ENCODE measurements at places on chromosomes 7 and 10.
A peak's percentile ranks its signal among the peaks of the same experiment; 100 is the strongest.

DNA sequence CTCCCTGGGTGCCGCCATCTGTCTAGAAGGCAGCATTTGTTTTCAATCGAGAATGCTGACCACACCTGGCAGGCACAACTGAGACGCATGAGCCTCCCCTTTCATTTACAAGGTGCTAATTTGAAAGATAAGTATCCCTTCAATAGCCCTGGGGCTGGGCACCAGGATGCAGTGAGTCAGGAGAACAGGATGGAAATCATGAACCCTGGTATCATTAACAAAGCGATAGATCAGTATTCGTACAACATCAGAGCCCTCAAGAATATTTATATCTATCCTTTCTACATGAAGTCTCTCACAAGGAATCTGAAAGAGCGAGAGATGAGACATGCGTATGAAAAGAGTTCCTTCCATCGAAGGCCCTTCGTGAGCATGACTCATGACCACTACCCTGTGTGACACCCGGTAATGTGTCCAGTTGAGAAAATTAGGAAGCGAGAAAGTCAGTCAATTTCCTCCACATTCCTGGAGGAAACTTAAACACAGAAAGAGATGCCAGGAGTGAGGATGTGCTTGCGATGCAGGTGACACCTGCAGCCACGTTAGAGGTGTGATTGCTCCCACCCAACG lies 123.1 kb upstream of the PITRM1 start:
- peak; percentile 66 for DNase-seq

GRCh38 chr7:41637049-41637448 lies 65.8 kb downstream of the INHBA start:
- no peak for DNase-seq

GRCh38 chr10:12670004-12670403 lies 320.7 kb downstream of the CAMK1D start:
- DNase-seq = no peak

GRCh38 chr7:149778696-149779501 lies 5.5 kb upstream of the ZNF467 start:
- DNase-seq = no peak

- no peak for DNase-seq
These were observed 5.8 kb upstream of the CYP3A7 start for GRCh38 chr7:99740573-99741440.

- no peak for DNase-seq
These were observed 193.8 kb downstream of the LRRTM3 start for GRCh38 chr10:67119651-67120050.

- no peak for DNase-seq
These were observed 232.5 kb upstream of the FZD1 start for GRCh38 chr7:91031757-91032156.

GRCh38 chr10:99339077-99339476 lies 9.9 kb downstream of the CNNM1 start:
- no peak for DNase-seq

DNA sequence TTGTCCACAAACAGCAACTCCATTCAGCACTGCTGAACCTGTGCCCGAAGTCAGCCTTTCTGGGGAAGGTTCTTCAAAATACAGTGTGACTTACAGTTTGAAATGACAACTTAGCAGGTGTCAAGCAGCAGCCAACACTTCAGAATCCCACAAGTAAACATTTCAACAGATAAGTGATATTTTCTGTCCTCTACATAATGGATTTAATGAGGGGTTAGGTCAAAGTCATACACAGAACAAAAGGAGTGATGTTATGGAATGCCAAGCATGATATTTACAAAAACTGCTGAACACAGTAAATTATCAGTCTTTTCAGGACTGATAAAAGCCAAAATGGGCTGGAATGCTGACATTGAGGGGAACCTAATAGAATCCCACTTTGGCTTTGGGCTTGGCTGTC lies 77.6 kb upstream of the JAZF1 start:
- peak; percentile 35 for DNase-seq

GRCh38 chr10:44958898-44959246 lies 730 bp upstream of the RASSF4 start:
- DNase-seq = no peak

DNA sequence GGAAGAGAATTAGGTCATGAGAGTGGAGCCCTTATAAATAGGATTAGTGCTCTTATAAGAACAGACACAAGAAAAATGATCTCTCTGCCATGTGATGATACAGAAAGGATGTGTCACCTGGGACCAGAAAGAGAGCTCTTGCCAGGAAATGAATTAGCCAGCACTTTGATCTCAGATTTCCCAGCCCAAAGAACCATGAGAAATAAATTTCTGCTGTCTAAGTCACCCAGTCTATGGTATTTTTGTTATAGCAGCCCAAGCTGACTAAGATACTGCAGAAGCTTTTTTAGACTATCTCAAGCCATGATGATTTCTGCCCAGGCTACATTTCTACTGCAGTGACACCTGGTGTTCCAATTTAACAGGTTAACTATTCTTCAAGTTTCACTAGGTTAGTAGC lies 84.8 kb downstream of the RSU1 start:
- no peak for DNase-seq

- DNase-seq = no peak
These were observed 161.5 kb upstream of the PRKCQ start for GRCh38 chr10:6741541-6741941.

DNA sequence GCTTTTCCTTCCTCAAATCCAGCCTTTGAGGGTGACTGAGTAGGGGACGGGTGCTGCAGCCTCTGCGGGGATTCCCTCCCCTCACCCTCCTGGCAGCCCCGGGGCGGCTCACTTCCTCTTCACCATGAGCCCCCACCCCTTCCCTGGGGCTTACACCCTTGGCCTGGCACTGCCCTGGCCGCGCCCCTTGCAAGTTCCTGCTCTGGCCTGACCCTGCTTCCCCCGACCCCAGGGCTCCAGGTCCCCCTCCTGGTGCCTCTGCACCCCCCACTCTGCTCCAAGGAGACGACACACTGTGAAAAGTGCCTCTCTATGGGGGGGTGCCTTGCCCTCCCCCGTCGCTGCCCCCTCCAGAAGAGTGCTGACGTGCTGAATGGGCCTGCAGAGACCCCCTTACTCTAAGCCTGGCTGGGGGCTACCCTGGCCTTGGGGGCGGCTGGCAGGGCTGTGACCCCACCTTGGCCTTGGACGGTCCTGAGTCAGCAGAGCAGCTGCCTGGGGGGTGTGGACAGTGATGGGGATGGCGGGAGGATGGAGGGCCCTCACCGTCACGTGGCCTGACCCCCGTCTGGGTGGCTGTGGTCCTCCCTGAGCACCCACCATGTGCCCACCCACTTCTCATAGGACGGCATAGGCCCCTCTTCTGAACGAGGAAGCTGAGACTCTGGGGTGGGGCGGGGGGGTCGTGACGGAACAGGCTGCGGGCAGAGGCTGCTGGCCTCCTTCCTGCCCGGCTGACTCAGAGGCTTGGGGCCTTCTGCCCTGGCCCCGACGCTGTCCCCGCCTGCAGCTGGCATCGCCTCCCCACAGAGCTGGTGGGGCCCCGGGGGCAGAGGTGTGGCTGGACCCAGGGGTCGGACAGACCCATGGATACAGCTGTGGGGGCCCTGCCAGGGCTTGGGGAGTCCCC lies 9.8 kb downstream of the LFNG start:
- DNase-seq = no peak

DNA sequence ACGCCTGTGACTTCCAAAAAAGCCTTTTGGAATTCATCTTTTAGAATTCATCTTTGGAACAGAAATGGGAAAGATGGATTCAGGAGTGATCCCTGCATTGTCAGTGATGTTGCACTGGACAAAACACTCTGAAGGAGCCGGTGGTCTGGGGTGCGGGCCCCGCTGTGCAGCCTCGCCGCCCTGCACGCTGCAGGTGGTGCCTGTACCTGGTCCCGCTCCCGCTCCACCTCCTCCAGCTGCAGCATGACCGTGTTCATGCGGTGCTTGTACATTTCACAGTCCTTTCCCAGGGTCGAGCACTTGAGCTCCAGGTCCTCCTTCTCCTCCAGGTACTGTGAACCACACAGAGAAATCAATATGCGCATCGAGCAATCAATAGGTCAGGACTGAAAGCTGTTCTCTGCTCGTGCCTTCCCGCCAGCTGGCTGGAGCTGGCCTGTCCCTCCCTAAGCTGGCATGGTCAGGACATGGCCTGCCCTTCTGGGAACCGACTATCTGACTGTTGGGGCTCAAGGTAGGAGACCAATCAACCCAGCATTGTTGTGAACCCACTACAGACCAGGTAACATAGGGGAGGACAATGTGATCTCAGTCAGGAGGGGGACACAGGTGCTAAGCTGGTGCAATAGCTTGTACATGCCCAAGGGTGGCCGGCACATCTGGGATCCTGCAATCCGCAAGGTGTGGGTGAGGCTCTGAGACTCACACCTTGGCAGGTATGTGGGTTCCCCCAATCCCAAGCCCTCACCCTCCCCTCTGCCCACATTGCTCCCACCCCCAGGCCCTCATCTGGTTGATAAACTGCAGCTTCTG lies 93.8 kb upstream of the GNA12 start:
- no peak for DNase-seq

GRCh38 chr10:128287921-128288320 lies 161.7 kb upstream of the MKI67 start:
- no peak for DNase-seq

DNA sequence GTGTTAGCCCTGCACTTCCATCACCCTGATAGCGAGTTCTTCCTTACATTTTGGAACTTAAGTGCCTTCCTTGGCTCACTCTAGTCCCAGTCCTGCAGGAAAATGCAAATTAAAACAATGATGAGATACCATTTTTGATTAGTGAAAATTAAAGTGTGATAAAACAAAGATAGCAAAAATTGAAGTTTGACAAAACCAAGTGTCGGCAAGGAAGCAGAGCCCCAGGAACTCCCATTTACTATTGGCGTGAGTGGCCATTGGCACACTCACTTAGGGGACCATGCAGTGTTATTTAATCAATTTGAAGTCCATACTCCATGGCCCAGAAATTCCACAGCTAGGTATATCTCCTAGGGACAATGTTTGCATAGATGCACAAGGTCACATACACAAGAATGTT lies 28.4 kb downstream of the LAMB4 start:
- DNase-seq = no peak

DNA sequence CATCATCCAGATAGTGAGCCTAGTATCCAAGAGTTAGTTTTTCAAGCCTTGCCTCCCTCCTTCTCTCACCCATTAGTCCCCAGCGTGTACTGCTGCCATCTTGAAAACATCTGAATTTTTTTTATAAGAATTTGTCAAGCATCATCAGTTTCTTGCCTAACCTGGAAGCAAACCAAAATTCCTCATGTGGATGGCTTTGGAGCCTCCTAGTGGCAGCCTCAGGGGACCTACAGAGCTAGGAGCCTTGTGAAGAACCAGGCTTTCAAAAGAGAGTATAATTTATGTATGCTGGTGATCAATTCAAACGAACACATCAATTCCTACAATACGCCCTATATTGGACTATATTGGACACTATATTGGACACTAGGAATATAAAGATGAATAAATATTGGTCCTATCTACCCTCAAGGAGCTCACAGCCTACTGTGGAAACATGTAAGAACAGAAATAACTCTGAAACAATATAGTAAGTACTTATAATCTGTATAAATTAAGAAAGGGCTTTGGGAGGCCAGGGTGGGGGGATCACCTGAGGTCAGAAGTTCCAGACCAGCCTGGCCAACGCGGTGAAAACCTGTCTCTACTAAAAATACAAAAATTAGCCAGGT lies 63.4 kb downstream of the HPSE2 start:
- no peak for DNase-seq

- DNase-seq = peak; percentile 56
These were observed 178.7 kb downstream of the TNS3 start for GRCh38 chr7:47402941-47403866.

DNA sequence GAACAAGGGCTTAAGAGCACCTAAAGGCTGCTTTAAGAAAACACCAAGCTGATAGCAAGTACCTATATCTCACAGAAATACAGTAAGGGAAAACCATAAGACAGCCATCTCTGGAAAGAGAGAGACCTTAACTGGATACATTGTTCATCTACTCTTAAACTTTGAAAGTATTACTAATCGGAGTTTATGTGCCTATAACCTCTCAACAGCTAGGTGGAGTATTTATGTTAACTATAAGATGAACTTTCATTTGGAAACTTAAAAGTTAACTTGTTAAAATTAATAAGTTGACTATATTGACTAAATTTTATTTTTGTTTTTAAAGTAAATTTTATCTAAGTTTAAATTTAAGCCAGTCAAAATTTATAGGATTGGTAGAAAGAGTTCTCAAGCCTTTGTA lies 90.6 kb downstream of the USP6NL start:
- DNase-seq = no peak

GRCh38 chr7:66379542-66380160 lies 174.5 kb downstream of the TPST1 start:
- DNase-seq = no peak

DNA sequence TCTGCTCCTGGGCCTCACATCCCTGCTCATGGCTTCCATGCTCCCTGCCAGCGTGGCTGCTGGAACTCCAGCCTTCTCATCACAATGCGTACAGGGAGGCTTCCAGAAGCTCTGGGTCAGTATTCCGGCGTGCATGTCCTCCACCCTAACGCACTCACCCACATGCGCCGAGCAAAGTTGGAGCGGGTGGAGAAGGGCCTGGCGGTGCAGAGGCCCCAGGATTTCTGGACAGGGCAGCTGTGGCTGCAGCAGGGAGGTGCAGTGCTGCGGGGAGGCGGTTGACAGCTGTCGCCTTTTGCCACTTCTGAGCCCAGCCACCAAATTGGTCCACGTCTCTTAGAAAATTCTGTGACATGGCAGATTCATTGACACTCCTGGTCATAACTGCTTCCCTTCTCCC lies 33.6 kb upstream of the FAM20C start:
- no peak for DNase-seq

DNA sequence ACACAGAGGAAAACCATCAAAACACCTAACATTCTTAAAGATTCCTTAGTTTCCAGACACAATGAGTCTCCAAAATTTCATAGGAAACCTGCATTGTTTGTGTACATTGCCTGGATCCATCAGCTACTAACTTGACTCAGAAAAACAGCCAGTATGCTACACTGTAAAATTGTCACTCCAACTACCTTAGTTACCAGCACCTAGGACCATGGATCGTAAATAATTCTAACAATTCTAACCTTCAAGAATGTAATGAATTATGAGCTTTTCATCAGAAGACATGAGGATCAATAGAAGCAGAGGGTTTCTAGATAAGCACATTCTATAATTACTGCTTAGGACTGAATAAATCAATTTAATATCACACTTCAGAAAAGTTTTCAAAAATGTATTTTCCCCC lies 851.5 kb downstream of the SORCS1 start:
- DNase-seq = no peak

GRCh38 chr7:106464651-106465050 lies 179.9 kb upstream of the NAMPT start:
- DNase-seq = no peak

- DNase-seq = no peak
These were observed 44.9 kb downstream of the SMURF1 start for GRCh38 chr7:99098824-99099498.

DNA sequence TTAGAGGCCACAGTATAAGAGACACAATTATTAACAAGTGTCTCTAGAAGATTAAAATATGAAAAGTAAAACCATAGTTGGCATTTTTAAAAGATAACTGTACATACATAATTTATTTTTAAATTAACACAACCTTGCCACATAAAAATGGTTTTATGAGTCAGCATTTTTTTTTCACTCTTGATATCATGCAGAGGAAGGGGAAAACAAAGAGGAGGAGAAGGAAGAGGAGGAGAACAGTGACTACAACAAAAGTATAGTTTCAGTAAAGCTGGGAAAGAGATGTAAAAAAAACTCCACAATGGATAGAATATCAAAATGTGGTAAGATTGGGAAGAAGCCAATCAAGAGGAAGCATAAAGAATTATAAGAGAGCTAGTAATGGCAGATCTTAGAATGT lies 34.0 kb downstream of the CH25H start:
- DNase-seq = no peak

GRCh38 chr10:80122110-80122710 lies 10.3 kb upstream of the PLAC9 start:
- DNase-seq = no peak

GRCh38 chr10:12961416-12962205 lies 39.9 kb downstream of the CCDC3 start:
- no peak for DNase-seq

Data from NCI-H2081 (cell line).